Stimulated activated CD4-positive, alpha-beta T cell treated with anti-CD3 and anti-CD28 coated beads, TNF-alpha, amount 100 ng/mL, for 24 hours (primary cell): ENCODE measurements at places on chromosomes 4 and X.

- no peak for DNase-seq
Measured at GRCh38 chr4:37427193-37427592, 182.7 kb downstream of the NWD2 start.

DNA sequence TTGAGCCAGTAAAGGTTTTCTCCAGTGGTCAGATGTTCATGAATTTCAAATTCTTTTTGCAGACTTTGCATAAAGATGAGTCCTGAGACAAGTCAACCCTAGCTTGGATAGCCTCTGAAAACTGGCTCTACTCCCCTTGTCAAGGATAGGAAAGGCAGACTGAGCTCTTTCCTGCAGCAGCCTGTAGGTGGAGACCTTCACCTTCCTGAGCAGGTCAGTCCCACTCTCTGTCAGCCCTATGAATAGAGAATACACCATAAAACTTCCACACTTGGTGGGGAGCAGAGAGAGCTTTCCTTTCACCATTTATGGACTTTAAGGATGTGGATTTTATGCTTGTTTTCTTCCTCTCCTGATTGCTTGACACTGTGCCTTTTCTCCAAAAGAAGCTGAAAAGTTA, 41.9 kb downstream of the PCDH19 start:
- DNase-seq, result no peak

- no peak for DNase-seq
Measured at GRCh38 chrX:67961516-67961915, 417.7 kb downstream of the AR start.

DNA sequence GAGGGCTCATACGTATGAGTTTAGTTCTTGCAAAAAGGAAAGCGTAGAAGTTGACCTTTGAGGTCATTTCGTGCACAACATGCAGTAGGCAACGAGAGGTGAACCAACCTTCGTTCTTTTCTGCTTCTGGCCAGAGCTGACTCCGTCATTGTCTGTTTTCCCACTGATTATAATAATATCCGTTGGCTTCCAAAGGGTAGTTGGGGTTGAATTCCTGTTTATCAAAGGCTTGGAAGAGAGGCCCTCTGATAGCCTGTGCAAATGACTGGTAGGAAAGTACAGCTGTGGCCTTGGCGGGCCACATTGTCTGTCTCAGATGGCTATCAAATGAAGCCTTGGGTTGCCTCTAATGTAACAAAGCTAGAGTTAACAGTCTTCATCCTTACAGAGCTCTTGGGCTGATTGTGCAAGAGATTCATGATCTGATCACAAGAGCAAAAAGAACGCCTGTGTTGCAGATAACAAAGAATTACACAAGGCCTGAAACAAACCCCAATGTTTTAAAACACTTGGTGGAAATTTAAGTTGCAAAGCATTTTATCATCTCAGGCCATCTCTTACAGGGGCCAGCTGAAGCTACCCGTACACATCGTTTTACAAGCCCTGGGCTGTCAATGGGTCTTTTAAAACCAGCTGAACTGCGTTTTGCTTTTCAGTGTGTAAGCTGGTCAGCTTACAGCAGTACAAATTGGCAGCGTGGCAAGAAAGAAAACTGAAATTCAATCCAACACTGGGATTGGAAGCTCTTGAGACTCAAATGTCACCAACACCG, 46.1 kb upstream of the FAM9C start:
- DNase-seq, result no peak

GRCh38 chr4:143375326-143376073, 38.8 kb downstream of the GAB1 start:
- DNase-seq, result no peak
